Fibroblast of skin of left biceps (primary cell): ENCODE measurements at places on chromosomes 16 and 17.
A peak's percentile ranks its signal among the peaks of the same experiment; 100 is the strongest.

GRCh38 chr17:47744168-47745036 lies 11.4 kb downstream of the TBX21 start:
- no peak for DNase-seq

DNA sequence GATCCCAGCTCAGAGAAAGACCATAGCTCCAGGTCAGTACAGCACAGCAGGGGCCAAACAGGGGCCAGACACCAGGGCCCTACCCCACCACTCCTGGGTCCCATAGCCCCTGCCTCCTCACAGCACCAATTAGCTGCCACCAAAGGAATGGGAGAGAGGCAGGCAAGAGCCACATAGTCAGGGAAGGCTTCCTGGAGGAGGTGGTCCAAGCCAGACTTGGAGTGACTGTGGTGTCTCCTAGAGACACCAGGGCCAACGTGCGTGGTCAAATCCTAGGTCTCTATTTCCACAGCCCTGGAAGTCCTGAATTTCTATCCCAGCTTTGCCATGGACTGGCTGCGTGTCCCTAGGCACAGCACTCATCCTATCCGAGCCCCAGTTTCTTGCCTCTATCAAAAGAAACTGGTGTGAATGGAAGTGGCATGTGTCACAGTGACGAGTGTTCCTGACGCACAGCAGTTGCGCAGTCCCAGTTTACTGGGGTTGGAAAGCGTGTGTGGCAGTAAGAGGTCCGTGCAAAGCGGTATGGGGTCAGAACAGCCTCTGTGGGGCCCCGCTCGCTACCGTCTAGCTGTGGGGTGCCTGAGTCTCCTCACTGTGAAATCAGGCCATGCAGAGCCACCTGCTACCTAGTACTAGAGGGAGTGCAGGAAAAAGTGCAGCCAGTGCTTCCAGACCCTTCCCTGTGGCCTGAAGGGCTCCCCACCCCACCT lies 23.5 kb downstream of the KCNJ12 start:
- no peak for DNase-seq

GRCh38 chr16:77989846-77990245 lies 32.5 kb upstream of the CLEC3A start:
- no peak for DNase-seq

- DNase-seq: no peak
Observed at GRCh38 chr17:74882517-74883240, 9.9 kb upstream of the FDXR start.

DNA sequence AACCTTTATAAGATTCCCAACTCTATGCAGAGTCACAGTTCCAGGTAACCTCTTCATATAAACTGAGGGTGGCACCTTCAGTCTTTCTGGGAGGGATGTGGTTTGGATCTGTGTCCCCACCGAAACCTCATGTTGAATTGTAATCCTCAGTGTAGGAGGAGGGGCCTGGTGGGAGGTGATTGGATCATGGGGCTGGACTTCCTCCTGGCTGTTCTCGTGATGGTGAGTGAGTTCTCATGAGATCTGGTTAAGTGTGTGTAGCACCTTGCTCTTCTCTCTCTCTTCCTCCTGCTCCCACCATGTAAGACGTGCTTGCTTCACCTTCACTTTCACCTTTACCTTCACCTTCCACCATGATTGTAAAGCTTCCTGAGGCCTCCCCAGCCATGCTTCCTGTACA lies 30.5 kb downstream of the HS3ST2 start:
- DNase-seq: no peak

DNA sequence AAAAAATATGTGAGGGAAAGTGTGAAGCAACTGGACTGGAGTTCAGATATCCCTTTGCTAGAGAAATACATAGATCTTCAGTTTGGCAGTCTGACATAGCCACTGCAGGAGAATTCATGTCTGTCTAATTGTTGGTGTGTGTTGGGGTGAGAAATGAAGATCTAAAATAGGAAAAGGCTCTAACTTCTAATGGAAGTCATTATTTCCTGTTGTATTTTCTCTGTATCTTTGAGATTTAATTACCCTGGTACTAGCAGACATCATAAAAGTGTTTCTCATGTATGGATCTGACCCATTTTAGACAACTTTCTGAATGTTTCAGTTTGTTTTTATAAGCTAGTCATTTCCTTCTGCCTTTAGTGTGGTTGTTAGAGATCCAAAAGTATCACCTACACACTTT lies 128.3 kb downstream of the NLK start:
- DNase-seq: no peak

DNA sequence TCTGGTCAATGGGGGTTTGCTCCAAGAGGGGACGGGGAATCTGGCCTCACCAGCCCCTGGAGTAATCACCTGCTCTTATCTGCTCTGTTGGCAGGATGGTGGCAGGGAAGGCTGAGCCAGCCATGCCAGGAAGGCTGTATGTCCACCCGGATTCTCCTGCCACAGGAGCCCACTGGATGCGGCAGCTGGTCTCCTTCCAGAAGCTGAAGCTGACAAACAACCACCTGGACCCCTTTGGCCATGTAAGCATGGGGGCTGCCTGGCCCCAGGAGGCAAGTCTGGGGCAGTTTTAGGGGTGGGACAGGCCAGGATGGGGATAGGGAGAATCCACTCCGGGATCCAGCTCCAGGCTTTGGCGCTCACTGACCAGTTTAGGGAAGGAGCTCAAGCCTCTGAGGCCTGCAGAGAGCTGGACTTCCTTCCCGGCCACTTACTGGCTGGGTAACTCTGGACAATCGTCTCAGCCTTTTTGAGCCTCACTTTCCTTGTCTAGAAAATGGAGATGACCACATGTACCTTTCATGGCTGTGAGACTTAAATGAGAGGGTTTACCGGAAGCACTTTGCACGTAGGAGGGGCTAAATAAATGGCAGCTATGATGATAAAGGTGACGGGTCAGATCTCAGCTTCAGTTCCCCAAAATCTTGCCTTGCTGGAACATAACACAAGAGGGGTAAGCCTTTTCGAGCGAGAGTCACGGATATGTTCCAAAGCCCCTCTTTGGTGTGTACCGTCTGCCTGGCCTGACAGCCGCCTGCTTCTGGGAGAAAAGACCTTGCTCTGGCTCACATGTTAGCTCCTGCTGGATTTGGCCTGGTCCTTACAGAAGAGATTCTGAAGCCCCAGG lies 15.4 kb downstream of the TBX4 start:
- no peak for DNase-seq

DNA sequence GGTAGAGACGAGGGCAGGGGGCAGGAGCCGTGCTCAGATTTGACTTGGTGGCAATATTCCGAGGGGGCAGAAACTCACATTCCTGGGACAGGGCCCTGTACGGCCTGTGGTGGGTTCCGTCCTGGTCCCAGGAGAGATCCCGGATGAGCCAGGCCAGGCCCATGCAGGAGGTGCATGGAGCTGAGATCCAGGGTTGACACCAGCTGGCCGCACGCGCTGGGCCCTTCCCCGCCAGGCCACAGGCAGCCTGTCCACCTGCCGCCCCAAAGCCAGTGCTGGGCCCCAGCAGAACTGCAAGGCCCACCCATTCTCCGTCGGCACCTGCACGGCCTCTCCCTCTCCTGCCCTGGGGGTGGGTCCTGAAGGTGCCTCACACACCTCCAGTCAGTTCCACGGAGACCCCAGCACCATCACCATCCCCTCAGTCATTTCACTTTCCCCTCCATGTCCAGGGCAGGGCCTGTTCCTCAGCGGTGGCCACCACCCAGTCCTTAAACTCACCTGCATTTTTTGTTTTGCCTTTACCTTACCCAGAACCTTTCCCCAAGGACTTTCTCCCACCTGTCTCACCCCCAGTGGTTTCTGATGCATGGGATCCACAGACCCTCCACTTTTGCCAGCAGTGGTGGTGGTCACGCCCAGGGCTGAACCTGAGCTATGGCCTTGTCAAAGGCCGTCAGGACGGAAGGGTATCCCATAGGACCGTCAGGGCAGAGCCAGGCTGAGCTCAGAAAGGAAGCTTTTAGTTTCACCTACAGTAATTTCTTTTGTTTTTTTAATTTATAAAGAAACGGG lies 25.1 kb upstream of the CDH15 start:
- DNase-seq: no peak

GRCh38 chr17:41919165-41919817 lies 540 bp upstream of the ACLY start:
- DNase-seq: no peak

- DNase-seq: no peak
Observed at GRCh38 chr16:444027-444426, 18.6 kb downstream of the RAB11FIP3 start.

GRCh38 chr17:48037838-48038323 lies 284 bp upstream of the COPZ2 start:
- DNase-seq: no peak

GRCh38 chr17:40819528-40820125 lies 2.8 kb downstream of the KRT10 start:
- no peak for DNase-seq

- DNase-seq: peak; percentile 73
Observed at GRCh38 chr17:80859002-80859941, 132.4 kb upstream of the CHMP6 start.

- DNase-seq: no peak
Observed at GRCh38 chr17:15238057-15238456, 27.1 kb downstream of the PMP22 start.

- DNase-seq: peak; percentile 23
Observed at GRCh38 chr16:15897834-15898254, 9.4 kb upstream of the CEP20 start.

DNA sequence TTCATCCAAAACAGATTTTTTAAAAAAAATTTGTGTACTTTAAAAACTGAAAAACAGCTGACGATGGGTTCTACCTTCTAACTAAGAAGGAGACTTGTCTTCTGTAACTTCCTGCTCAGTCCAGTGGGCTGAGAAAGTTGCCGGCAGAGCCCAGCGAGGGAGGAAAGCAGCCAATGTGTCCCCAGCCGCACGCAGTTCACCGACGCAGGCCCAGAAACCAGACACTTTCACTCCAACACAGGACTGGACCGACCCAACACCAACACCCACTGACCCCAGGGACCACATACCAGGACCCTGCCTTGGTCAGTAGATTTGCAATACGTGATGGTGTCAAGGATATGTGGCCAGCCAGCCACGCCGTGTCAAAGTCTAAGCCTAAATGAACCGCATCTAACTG lies 25.6 kb downstream of the TRAP1 start:
- no peak for DNase-seq
